ENCODE measurements at places on chromosomes 11 and 22. TPM values are rescaled to one million over a fixed set of nuclear protein-coding genes. Genes with fewer than 3 reads are reported as not detected.

- DNase-seq, result no peak
Observed at GRCh38 chr22:44154436-44154942, 26.2 kb upstream of the PARVG start.

DNA sequence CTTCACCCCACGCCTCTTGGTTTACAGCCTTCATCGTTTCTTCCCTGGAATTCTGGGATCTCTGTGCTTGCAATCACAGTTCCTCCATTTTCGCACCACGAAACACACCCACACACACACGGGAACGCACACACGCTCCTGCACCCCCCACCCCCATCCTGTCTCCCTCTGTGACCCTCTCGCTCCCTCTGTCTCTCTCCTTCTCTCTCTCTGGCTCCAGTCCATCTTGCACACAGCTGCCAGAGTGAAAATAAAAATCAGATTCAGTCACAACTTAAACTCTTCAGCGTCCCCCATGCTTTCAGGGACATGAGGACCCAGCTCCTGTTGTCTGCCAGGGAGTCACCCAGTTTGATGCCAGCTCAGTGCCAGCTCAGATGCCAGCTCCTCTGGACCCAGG lies 3.0 kb downstream of the GAL start:
- no peak for DNase-seq

- DNase-seq, result no peak
Observed at GRCh38 chr22:43225609-43226008, 38.7 kb upstream of the TTLL12 start.

DNA sequence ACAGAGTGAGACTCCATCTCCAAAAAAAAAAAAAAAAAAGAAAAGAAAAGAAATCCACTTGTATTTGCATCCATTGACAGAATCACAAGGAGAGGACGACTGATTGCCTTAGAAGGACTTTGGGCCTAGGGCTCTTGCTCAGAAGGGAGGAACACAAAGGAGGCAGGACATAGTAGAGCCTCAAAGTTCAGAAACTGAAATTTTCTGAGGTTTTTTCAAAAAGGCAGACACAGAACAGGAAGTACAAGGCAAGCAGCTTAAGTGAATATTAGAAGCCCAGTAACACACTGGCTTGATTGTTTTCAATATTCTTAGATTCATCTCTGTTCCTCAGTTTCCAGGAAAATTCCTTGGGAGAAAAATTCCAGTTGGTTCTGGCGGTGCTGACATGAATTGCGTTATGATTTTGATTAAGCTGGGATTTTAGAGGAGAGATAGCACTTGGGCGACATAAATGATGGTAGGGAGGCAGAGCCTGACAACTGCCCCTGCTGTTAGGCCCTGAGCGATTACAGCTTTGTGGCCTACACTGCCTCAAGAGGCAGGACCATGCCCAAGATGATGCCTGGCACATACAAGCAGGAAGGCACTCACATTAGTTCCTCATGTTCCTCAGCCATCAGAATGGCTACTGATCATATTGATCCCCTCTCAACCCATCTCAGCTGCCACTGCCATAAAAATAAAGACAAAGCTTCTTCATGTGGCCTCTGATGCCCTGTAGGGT lies 15.3 kb downstream of the CLPB start:
- no peak for DNase-seq

DNA sequence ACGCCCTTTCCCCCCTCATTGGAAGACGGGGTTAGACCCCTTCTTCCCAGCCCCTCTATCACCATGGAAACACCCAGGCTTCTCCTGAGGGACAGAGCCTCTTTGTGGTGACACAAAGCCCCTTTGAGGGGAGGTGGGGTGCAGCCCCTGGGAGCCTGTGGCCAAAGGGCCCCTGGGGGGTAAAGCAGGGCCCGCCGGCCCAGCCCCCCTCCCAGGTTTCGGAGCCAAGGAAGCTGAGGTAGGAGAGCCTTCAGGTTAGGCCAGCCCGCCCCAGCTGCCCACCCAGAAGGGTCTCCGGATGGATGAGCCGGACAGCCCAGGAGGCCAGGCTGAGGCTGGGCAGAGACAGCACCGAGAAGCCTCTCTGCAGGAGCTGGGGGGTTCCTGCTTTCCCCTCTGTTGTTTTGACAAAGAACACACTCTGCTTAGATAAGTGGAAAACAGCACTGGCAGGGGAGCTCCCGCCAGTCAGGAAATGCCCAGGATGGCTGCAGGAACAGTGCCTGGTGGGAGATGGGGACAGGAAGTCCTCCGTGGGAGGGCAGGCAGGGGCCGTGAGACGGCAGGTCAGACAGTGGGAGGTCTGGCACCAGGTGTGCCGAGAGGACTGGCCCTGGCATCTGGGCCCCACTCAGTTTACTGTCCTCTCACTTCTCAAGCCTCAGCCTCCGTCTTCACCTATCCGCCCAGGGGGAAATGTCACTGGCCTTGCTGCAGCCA lies 18.2 kb downstream of the ARVCF start:
- DNase-seq, result no peak

- no peak for DNase-seq
Observed at GRCh38 chr11:84857746-84858145, 769.4 kb downstream of the DLG2 start.

GRCh38 chr11:69868871-69869270 lies 49.7 kb upstream of the FGF3 start:
- no peak for DNase-seq

- DNase-seq, result no peak
Observed at GRCh38 chr22:33921525-33922348, 1.5 kb upstream of the LARGE1 start.

GRCh38 chr11:11396301-11397035 lies 43.4 kb upstream of the CSNK2A3 start:
- DNase-seq, result no peak

DNA sequence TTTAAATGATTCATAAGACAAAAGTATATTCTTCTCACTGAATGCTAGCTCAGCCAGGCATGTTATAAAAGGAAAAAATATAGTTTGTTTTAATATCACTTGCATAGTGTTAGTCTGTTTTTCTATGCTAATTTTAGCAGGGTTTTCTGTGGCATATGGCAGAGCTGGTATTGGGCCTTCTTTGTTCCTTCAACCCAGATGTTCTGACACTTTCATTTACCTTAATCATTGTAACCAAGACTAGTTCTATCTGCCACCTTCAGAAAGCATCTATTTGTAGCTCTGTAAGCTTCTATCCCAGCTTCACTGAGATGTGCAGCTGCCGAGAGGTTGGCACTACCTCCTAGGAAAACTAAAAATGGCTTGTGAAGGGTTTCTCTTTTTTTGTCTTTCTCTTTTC lies 338.7 kb downstream of the GUCY1A2 start:
- no peak for DNase-seq

DNA sequence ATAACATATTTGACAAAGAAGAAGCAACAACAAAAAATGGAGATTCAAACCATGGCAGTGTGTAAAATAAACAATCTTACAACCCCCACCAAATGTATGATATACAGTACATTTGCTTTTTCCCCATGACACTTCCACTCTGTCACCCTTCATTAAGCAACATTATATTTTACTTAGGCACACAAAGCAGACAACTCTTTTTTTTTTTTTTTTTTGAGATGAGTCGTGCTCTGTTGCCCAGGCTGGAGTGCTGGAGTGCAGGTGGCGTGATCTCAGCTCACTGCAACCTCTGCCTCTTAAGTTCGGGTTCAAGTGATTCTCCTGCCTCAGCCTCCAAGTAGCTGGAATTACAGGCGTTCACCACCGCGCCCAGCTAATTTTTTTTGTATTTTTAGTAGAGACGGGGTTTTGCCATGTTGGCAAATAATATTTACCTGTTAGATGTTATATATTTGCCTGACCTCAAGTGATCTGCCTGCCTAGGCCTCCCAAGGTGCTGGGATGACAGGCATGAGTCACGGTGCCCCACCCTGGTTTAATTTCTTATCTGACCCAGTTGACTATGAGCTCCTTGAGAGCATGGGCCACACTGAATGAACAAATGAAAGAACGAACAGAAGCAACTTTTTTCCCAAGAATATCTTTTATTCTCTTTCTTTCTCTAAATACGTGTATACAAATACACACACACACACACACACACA lies 5.5 kb upstream of the PCF11 start:
- peak; percentile 58 for DNase-seq

DNA sequence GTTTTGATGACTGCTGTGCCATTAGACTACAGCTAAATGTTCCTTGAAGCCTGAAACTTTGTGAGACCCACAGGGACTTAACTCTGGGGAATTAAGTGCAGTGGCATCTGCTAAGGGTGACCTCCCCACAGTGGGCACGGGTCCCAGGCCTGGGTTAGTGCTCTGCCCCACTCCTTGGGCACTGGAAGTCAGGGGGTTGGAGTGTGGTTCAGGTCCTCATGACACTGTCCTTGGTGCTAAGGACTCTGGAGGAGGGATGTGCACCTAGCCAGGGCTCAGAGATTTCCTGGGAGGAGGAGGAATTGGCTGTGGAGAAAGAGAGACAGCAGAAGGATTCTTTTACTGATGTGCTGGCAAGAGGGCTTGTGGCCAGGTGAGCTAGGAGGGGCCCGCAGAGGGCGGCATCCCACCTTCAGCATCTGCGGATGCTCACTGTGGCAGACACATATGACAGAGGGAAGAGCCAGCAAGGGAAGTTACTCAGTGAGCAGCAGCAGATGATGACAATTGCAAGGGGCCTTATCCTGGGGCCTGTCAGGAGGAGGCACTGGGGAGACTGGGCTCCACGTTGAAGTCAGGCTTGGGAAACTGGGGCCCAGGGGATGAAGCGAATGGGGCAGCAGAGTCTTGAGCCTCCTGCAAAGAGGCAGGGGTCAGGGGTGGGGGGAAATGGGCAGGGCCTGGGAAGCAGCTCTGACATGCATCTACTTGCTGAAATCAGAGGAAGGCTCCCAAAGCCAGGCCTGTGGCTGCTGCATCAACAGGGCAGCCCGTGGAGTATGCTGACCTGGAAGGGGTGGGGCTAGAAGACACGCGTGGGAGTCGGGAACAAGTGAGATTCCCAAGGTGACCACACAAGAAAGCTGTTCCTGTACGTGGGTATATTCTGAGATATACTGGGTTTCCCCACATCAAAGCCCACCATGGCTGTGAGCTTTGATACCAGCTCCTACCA lies 144.0 kb downstream of the MPPED1 start:
- DNase-seq, result no peak

DNA sequence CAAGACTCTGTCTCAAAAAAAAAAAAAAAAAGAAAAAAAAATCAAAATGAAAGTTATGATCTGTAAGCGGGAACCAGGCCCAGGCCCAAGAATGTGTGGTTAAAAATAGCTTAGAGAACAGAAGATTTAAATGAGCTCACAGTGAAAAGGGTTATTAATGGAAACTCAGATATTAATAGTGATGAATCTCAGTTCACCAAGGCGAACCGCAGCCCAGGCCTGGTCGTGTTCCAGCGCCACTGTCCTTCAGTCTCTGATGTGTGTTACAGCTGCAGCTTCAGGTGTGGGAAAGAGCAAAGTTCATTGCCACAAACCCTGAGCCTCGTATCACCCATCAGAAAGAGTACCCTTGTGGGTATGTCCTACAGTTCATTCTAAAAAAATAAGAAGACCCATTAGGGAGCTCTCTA lies 107.1 kb downstream of the GAB2 start:
- DNase-seq, result no peak

DNA sequence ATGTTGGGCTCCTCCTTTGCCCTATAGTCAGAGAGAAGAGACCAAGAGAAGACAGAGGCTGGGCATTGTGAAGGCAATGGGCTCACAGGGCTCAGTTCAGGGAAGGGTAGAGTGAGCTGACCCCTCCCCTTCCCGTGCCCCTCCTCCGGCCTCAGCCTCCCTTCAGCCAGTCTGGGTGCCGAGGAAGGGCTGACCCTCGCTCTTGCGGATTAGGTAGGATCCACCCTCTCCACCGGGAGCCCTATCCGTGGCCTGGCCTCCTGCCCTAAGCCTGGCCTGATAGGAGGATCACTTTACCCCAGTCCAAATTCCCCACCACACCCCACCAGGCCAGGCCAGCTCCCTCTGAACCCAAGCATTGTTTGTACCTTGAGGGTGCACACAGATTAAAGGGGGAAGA lies 1.8 kb upstream of the PPP1R14B start:
- no peak for DNase-seq

- DNase-seq, result no peak
Observed at GRCh38 chr22:44211946-44212930, 31.5 kb downstream of the PARVG start.

- no peak for DNase-seq
Observed at GRCh38 chr11:15493066-15493465, 378.3 kb downstream of the INSC start.

DNA sequence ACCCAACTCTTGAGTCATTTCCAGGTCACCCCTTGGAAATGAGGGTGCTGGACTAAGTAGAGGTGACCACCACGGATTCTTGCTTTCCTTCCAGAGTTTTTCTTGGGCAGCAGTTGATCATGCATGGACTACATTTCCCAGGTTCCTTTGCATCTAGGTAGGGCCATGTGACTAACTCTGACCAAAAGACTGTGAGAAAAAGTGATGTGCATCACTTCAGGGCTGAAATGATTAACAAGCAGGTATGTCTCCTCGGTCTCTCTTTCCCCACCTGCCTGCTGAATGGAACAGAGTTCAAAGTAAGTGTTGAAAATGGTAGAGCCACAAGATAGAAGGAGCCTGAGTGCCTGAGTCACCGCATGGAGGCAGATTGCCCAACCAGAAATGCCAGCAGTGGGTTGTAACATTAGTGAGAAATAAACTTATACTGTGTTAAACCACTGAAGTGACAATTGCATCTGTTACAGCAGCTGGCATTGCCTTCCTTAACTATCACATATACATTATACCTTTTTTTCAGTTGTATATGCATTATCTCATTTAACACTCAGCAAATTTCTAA lies 113.5 kb downstream of the MN1 start:
- DNase-seq, result no peak

GRCh38 chr11:106468086-106468485 lies 390.6 kb downstream of the AASDHPPT start:
- DNase-seq, result no peak

GRCh38 chr11:75524665-75525432 lies 892 bp downstream of the GDPD5 start:
- peak; percentile 72 for DNase-seq

The DDX25 gene
- not detected for total RNA-seq

The TRAF6 gene
- 13.2 TPM for total RNA-seq

The NCAPH2 gene
- 24.6 TPM for total RNA-seq

The KRTAP5-10 gene
- total RNA-seq, result not detected

The PHOX2A gene
- total RNA-seq, result not detected

The OR56A1 gene
- total RNA-seq, result not detected

The ACR gene
- total RNA-seq, result not detected

The SCGB1D2 gene
- total RNA-seq, result not detected
